ENCODE measurements at places on chromosomes 13 and 19.

GRCh38 chr19:16258440-16258903, 60.8 kb downstream of the AP1M1 start:
- DNase-seq = no peak

DNA sequence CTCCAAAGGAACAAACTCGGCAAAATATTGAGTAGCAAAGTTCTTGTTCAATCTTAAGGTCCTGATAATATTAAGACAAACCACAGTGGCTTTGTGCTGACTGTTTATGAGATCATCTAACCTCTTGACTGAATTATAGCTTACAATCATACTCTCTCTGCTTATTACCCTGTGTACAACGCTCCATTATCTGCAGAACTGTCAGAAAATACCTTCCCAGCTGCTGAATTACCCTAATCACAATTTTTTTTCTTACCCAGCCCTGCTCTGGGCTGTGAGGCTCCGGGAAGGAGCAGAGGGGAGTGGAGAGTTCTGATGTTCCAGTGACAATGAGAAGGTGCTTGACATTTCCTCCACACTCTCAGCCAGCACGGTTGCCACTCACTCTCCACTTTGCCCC, 64.8 kb downstream of the DCT start:
- DNase-seq = no peak

GRCh38 chr19:8607386-8607785, 3.1 kb downstream of the ADAMTS10 start:
- no peak for DNase-seq

GRCh38 chr13:54198911-54199310, 1170.3 kb downstream of the OLFM4 start:
- no peak for DNase-seq

DNA sequence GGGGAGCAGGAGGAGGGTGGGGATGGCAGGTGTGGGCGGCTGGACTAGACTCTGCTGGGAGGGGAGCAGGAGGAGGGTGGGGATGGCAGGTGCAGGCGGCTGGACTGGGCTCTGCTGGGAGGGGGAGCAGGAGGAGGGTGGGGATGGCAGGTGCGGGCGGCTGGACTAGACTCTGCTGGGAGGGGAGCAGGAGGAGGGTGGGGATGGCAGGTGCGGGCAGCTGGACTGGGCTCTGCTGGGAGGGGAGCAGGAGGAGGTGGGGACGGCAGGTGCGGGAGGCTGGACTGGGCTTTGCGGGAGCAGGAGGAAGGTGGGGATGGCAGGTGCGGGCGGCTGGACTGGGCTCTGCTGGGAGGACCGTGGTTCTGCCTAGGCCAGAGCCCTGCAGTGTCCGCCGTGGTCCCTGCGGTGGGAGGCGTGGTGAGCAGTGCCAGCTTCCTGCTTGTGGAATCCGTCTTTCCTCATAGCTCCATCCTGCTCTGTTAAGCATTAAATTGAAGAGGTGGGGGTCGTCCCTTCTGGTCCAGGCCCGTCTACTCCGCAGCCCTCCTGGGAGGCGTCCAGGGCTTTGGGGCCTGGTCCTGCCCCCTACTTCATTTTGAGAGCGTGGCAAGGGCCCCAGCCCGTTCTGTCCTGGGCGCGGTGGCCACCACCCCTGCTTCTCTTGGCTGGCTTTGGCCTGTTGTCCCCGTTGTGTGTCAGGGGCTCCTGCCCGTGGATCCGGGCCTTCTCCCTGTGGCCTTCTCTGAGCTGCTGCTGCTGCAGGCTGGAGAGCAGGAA, 4.7 kb downstream of the SPPL2B start:
- no peak for DNase-seq

GRCh38 chr13:21176982-21177284, 475 bp downstream of the MRPL57 start:
- DNase-seq = no peak
